Psoas muscle (tissue), 8 donors: ENCODE measurements at places on chromosomes 5 and 9. TPM values are rescaled to one million over a fixed set of nuclear protein-coding genes. Genes with fewer than 3 reads are reported as not detected.
A peak's percentile ranks its signal among the peaks of the same experiment; 100 is the strongest.

Gene DAB2IP
- polyA plus RNA-seq, result 18.7 TPM

GRCh38 chr9:129962889-129963703, 79.9 kb downstream of the FNBP1 start:
- DNase-seq, result no peak

DNA sequence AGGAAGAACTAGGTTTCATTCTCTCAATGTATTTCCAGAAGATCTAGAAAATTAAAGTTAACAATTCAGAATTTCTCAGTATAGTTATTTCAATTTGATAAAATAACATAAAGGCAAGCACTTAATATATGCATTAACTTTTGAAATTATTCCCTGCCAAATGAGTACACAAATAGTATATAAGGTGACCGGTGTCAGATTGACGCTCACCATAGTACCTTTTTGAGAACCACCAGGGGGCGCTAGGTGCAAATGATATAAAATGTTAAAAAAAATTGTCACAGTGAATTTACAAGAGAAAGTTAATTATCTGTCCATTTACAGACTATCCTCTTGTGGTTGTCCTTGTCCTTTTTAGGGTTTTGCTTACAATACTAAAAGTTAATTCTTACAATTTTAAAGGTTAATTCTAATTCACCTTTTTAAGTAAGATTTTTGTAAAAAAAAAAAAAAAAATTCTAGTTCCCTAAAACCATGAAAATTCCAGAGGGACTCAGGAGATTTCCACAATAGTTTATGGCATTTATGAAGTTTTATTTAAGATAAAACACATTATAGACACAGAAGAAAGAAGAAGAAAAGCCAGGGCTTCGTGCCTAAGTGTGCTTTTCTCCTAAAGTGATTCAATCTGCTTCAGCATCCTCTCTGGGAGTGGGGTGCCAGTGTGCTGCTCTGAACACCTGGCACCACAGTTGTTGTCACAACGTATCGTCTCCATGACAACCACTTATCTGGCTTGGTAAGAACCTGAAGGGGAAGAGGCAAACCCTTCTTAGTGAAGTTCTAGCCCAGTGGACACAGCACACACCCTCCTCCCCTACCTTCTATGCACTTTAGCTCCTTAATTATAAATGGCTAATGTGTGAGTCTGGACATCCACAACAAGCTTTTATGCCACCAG, 1.7 kb downstream of the ADAMTS16 start:
- DNase-seq, result no peak

DNA sequence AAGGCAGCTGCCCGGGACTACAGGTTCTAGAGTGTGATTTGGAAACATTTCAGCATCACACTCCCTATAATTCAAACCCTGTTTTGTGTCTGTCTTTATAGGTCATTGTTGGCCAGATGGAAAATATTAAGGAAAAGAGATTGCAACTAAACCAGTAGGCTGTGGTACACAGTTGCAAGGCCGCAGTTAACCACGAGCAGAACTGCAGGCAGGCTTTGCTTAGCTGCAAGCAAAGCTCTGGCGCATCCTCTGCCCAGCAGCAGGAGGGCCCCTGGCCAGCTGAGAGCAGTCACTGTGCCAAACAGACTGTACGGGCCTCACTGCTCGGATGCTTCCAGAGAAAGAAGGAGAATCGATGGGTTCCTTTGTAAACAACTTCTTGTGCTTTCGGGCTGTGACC, 204.5 kb downstream of the DENND1A start:
- DNase-seq, result peak; percentile 56

Gene SLC34A3
- polyA plus RNA-seq, result not detected

DNA sequence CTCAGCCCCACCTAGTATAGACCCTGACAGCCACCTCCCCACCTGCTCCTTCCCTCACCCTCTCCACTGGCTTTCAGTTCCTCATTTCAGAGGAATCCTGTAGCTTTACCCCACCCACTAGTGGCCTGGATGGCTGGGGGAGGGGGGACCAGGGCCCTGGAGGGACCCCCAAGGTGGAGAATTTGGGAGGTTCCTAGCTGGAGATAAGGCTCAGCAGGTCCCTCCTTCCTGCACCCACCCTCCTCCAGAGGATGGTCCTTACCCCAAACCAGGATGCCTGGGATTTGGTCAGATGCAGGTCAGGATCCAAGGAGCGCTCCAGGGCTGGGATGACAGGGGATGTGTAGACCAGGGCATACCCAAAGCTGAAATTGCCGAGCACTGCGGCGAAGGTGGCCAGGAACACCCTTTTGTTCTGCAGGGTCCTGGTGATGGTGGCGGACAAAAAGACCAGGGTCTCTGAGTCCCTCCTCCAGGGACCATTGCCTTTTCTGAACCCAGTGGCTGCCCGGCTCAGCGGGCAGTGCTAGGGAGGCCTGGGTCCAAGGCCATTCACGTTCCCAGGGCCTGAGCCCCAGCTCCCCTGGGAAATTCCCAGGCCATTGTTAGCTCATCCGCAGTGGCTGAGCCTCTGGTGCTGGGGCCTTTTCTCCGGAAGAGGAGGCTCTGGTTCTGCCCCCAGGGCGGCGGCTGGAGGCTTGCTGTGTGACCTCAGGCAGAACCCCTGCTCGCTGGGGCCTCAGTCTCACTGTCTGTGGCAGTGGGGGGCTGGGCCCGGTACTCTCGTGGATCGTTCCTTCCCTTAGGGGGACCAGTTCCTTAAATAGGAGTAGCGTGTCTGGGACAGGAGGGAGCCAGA, 678 bp downstream of the SLC2A6 start:
- peak; percentile 58 for DNase-seq

- no peak for DNase-seq
Measured at GRCh38 chr5:68116868-68117411, 98.6 kb upstream of the PIK3R1 start.

DNA sequence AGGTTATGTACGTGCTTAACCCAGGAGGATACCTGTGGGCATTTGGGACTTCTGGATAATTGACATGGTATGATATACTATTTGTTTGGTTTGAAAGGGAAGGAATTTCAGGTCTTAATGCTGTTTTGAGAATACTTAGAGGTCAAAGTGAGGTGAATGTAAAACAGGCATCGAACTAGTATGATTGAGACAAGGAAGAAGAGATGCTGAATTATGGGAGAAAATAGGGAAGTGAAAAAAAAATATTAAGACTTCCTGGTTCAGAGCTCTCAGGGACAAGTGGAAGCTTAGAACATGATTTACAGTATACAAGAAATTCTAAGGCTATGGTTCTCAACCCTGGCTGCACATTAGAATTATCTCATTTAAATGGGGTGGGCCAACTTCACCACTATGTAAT, 115.3 kb downstream of the CD180 start:
- DNase-seq, result no peak

Gene PAEP
- polyA plus RNA-seq, result not detected

DNA sequence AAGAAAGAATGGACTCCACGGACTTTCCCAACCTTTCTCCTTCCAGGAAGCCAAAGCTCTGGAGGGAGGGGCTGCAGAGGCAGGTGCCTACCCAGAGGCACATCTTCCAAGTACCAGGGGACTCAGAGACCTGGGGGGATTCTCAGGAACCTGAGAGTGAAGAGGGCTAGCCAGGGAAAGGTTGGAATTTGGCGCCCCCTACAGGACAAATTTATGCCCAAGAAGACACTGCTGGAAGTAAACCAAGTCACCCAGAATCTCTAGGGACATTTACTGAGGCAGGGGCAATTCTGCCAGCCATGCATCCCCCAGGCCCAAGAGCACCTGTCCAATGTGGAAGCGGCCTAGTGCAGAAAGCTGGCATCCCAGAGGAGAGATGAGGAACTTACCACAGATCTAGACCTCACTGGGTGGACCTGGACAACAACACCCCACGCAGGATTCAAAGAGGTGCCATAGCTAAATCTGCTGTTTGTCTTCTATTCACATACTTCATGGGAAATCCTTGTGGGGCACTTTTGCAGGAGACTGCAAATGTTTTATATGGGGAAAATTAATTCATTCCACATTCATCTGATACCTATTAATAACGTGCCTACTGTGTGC, 25.9 kb upstream of the IDNK start:
- no peak for DNase-seq
